NCI-H460 (cell line): ENCODE measurements at places on chromosomes 4 and X. TPM values are rescaled to one million over a fixed set of nuclear protein-coding genes. Genes with fewer than 3 reads are reported as not detected.

- DNase-seq = no peak
These were observed 1364.9 kb upstream of the IGFBP7 start for GRCh38 chr4:58475097-58475496.

The PNMA5 gene
- not detected in 2 replicates for total RNA-seq

The HAUS3 gene
- 11.9 and 12.3 TPM in 2 replicates for total RNA-seq

GRCh38 chr4:30722359-30723200 is 2.4 kb downstream of the PCDH7 start:
- no peak for DNase-seq

GRCh38 chr4:8794491-8794890 is 77.1 kb downstream of the HMX1 start:
- DNase-seq = no peak

GRCh38 chr4:184762100-184762499 is 28.2 kb upstream of the CENPU start:
- no peak for DNase-seq

DNA sequence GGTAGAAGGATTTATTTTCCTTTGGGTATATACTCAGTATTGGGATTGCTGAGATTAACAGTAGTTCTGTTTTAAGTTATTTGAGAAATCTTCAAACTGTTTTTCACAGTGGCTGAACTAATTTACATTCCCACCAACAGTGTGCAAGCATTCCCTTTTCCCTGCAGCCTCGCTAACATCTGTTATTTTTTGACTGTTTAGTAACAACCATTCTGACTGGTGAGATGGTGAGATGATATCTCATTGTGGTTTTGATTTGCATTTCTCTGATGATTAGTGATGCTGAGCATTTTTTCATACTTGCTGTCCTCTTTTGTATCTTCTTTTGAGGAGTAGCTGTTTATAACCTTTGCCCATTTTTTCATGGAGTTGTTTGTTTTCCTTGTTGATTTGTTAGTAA is 457.8 kb downstream of the TRAM1L1 start:
- no peak for DNase-seq

The ART3 gene
- total RNA-seq = not detected in 2 replicates

- no peak for DNase-seq
These were observed 49.0 kb downstream of the SYTL5 start for GRCh38 chrX:38055170-38055847.

The JCHAIN gene
- total RNA-seq = not detected in 2 replicates

DNA sequence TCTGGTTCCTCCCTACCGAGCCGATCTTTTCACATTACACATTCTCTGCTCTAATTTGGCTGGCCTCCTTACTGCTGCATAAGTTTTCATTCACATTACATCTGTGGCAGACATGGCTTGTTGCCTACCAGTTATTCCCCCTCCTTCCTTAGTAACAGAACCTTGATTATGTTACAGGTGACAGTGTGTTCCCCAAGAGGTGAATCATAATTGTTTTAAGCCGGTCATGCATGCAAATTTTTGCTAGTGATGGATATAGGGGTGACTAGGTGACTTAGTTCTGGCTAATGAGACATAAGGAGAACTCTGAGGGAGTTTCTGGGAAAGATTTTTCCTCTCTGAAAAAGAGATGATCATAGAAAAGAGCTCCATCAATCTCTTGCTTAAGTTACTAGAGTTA is 8.4 kb upstream of the LAMP2 start:
- DNase-seq = no peak

DNA sequence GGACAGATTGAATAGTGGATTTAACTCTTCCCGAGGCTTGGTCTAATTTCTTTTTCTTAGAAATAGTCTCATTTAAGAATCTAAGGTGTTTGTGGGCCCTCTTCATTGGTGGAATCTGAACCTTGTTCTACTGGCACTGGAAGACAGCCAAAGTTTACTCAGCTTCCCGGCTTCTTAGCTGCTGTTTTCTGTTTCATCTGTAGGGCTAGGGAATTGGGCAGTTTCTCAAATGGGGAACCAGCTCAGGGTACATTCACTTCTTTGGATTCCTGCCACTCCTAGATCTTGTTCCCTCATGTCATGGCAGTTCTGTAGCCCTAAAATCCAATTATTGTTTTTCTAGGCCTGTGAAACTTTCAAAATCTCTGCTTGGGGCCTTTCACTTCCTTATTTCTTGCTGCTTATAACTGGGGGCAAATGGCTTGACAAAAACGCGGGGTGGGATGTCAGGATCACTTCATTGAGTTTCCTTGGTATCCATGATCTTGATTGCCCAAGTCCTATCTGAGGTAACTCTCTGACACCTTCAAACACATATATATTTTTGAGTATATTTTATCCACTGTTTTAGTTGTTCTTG is 985.0 kb downstream of the C4orf33 start:
- DNase-seq = no peak

The ASB12 gene
- 0.07 TPM in 1 of 2 replicates, not detected in the other for total RNA-seq

DNA sequence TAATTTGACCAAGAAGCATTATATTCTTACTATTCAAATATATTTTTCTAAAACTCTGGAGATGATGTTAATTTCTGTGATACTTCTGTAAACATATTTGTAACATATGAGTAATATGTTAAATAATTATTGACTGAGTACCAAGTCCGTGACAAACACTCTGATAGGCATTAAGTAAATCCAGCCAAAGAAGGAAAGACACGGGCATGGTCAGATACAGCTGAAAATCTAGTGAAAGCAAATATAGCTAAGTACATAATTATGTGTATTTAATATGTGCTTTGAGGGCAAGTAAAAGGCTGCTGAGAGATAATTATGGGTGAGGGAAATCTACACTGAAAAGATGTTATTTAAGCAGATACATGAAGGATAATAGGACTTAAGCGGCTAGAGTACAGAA is 1263.6 kb upstream of the ADGRL3 start:
- no peak for DNase-seq
